ENCODE measurements at places on chromosomes 4 and X.

DNA sequence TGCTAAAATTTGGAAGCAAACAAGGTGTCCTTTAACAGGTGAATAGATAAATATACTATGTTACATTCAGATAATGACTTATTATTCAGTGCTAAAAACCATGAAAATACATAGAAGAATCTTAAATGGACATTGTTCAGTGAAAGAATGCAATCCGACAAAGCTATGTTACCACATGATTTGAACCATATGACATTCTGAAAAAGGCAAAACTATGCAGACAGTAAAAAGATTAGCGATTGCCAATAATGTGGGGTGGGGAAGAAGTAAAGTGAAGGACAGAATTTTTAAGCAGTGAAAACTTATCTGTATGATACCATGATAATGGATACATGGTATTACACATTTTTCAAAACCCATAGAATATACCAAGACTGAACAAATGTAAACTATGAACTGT is 926.9 kb downstream of the FAT4 start:
- DNase-seq: no peak

- DNase-seq: no peak
These were observed 87.1 kb upstream of the NPNT start for GRCh38 chr4:105808030-105808749.

DNA sequence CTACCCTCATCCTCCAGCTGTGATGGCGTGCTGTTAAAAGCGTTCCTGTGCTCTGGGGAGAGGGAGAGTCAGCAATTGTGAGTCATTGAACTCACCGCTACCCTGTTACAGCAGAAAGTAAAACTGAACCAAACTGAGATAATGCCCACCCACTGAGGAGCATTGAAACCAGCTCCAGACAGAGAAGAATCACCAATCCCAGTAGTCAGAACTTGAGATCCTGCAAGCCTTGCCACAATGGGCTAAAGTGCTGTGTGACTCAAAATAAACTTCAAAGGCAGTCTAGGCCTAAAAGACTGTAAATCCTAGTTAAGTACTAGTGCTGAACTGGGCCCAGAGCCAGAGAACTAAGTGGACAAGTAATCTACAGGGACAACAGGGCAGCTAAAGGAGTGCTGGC is 1394.2 kb upstream of the DIAPH2 start:
- no peak for DNase-seq

- no peak for DNase-seq
These were observed 127.7 kb downstream of the ASB9 start for GRCh38 chrX:15142084-15142715.

- DNase-seq: no peak
These were observed 5.1 kb downstream of the STARD8 start for GRCh38 chrX:68652326-68653170.

- no peak for DNase-seq
These were observed 70.2 kb upstream of the MAP3K15 start for GRCh38 chrX:19585332-19586082.
